ENCODE measurements at places on chromosomes 4 and X.

GRCh38 chr4:44016570-44017421 lies 431.8 kb downstream of the KCTD8 start:
- DNase-seq, result no peak

- DNase-seq, result no peak
Observed at GRCh38 chr4:12071316-12071715, 642.6 kb upstream of the HS3ST1 start.

DNA sequence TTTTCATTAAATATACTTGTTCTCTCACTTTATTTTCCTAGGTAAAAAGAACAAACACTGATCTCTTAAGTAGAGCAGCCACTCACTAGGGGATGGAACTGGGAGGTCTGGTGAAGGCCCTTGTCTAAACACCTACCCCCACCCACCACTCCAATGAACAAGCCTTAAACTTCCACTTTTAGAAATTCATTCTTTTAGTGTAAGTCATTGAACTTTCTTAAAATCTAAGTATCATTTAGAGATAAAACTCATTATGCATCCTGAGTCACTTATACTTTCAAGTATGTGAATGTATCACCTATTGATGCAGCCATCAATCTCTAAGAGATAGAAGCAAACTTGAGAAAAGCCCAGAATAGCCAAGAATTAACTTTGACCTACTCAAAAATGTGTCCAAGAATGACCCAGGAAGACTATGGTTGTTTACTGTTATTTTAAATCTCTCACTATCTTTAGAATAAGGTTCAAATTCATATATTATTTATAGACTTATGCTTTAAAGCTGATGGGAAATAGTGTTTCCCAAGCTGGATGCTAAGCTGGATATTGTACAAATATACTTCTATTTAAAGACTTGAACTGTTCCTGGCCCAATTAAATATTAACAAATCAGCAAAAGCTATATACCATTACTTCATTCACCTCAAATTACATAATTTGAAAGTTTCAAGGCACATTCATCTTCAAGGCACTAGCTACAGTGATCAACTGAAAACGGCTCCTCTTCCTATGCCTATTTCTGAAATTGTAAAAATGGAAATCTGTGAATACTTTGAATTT lies 49.5 kb downstream of the CAMK2D start:
- no peak for DNase-seq

DNA sequence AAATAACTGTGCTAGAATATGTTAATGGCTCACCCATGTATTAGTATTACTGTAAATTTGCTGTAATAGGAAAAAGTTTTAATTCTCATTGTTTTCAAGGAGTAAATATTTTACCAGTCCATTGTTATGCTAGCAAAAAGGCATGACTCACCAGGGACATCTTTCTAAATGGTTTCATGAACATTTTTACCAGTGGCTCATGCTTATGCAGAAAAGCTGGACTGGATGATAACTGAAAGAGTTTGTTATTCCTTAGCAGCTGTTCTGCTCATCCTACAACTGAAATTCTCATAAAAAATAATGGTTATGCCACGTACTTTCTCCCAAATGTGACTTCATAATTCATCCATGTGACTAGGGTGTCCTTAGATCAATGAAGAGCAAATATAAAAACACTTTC lies 111.9 kb upstream of the PCDH18 start:
- DNase-seq, result no peak

DNA sequence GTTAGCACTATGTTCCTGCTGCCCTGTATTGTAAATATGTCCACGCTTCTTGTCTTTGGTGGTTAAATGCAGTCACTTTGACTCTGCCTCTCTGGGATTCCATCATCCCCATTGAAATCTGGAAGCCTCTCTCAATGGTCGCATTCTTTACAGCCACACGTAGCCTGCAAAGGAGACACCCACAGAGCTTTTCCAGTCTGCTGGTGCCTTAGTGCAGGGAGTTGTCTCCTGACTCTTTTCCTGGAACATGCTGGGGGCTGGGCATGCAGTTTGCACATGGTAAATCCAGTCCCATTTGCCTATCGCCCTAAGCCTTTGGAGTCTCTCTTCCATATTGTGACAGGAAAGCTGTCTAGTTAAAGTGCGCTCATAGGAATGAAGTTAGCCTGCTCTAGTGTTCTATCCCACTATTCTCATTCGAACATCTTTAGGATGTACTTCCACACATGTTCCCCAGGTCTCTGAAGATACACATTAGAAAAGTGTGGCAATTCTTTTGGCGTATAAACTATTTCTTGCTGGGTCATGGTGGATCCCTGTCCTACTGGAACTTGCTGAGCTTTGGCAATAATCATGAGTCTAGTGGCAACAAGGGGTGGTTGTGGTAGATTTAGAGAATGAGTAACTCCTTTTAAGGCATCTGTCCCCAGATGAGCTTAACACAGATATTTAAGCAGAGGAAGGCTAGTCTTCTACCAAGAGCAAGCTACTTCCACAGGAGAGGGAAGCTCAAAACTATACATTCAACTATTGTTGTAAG lies 33.7 kb downstream of the COQ2 start:
- DNase-seq, result no peak

DNA sequence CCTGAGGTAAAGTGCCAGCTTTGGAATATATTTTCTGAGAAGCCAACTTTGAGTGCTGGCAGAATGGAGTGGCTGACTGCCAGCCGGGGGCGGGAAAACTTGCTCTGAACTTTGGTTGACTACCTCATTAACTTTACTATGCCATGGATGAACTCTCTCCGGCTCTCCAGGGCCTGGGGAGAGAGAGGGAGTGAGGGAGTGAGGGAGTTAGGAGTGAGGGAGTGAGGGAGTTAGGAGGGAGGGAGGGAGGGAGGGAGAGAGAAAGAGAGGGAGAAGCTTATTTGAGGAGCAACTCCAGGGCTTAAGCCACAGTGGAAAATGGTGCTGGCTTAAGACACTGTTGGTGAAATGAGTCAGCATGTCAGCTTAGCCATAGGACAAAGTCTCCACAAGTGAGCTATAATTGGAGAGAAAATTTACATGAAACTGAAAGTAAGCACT lies 280.9 kb upstream of the RPS6KA3 start:
- DNase-seq, result no peak

DNA sequence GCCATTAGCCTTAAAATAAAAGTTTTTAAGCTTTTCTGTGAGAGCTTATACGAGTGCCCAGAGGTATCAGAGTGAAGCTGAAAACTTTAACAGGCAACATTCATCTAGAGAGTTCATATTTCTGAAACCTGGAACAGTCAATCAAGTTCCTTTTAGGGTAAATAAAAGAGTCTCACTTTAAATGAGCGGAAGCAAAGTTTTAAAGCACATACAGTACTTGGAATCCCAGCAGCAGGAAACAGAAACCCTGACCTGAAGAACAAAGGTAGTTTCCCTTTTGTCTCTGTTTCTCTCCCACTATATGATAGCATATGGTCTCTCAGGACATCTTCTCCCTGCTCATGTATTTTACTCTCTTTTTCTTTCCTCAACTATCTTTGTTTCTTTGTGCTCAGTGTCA lies 153.0 kb downstream of the ASB9 start:
- DNase-seq, result no peak

- DNase-seq, result no peak
Observed at GRCh38 chrX:13051529-13052172, 7.2 kb upstream of the FAM9C start.

- peak; percentile 84 for DNase-seq
Observed at GRCh38 chrX:102659790-102660757, 8.8 kb downstream of the GPRASP1 start.

DNA sequence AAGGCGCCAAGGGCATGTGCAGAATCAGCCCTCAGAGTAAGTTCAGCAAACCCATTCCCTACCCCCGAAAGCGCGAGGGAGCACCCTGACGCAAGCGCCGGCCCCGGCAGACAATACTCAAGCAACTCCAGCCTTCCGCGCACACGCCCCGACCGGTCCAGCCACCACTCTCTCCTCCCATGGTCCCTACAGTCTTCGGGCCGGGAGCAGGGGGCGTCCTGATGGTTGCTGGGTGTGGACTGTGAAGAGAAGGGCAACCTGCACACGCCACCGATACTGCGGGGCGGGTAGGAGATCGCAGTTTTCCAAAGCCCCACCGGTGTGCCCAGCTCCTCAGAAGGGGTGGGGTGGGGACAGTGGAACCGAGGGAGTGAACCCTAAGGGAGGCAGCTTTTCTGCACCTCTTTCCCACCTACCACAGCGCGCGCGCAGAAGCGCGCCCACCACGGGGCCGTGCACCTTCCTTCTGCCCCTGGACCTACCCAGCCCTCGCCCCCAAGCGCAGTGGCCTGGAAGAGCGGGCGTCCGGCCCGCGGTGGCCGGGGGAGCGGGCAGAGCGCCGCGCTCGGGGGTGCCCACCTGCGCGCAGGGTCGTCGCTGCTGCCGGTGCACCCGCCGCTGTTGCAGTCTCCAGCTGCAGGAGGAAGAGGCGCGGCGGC lies 650.2 kb upstream of the DIPK2B start:
- DNase-seq, result peak; percentile 36

GRCh38 chr4:17182888-17183287 lies 284.4 kb upstream of the LDB2 start:
- DNase-seq, result no peak

All from stimulated activated CD4-positive, alpha-beta T cell treated with anti-CD3 and anti-CD28 coated beads, Interleukin-4, amount 100 ng/mL, for 1 hour (primary cell).